Neural crest cell (in vitro differentiated cells): ENCODE measurements at places on chromosomes 16 and 17. TPM values are rescaled to one million over a fixed set of nuclear protein-coding genes. Genes with fewer than 3 reads are reported as not detected.

CACNG3 gene
- not detected in 2 replicates for total RNA-seq

CSH2 gene
- total RNA-seq, result not detected in 2 replicates

- DNase-seq, result no peak
Measured at GRCh38 chr16:3065069-3065741, at the start of gene IL32. Gene IL32, plus strand, starts transcription at chr16:3065640. Its CDS starts 172 bp downstream, at chr16:3065812.

DNA sequence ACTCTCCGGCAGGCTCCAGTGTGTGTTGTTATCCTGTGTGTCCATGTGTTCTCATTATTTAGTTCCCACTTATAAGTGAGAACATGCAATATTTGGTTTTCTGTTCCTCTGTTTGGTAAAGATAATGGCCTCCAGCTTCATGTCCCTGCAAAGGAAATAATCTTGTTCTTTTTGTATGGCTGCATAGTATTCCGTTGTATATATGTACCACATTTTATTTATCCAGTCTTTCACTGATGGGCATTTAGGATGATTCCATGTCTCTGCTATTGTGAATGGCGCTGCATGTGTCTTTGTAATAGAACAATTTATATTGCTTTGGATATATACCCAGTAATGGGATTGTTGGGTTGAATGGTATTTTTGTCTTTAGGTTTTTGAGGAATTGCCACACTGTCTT, 807.3 kb upstream of the CA10 start:
- no peak for DNase-seq

DNA sequence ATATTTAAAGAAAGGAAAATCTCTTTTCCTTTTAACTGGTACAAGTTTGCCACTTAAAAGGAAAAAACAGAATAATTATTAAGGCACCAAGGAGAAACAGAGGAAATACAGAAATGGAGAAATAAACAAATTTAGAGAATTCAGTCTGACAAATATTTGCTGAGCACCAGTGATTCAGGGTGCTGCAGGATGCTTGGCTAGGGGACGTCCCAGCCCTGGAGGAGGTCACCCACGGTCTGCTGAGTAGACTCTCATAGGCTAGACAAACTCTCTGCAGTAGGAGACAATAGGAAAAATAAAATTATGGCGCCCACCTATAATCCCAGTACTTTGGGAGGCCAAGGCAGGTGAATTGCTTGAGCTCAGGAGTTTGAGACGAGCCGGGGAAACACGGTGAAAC, 15.9 kb downstream of the C1QTNF1 start:
- DNase-seq, result no peak

GRCh38 chr16:81458149-81458669, 13.6 kb downstream of the CMIP start:
- no peak for DNase-seq
